ENCODE measurements at places on chromosomes 7 and 10.

- no peak for DNase-seq
Measured at GRCh38 chr10:3036155-3037021, 31.0 kb upstream of the PFKP start.

GRCh38 chr10:121532292-121532864 is 65.9 kb downstream of the FGFR2 start:
- no peak for DNase-seq

DNA sequence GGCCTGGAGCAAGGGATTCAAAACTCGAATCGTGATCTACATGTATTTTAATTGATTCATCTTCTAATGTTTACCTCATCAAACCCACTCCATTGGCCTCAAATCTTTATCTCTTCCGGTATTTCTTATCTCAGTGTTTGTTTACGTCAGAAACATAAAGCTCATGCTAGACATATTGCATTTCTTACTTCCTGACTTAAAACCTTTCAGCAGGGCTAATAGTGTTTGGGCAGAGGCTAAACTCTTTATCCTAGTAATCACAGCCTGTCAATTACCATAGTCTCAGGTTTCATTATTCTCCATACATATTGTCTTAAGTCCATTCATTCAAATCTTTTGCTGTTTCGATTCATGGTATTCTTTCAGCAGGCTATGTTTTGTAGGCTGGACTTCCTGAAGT is 81.3 kb upstream of the AGR3 start:
- DNase-seq, result no peak

- peak; percentile 70 for DNase-seq
Measured at GRCh38 chr10:122494833-122495232, 33.5 kb downstream of the HTRA1 start.

- DNase-seq, result no peak
Measured at GRCh38 chr7:17611611-17612010, 313.2 kb downstream of the AHR start.

DNA sequence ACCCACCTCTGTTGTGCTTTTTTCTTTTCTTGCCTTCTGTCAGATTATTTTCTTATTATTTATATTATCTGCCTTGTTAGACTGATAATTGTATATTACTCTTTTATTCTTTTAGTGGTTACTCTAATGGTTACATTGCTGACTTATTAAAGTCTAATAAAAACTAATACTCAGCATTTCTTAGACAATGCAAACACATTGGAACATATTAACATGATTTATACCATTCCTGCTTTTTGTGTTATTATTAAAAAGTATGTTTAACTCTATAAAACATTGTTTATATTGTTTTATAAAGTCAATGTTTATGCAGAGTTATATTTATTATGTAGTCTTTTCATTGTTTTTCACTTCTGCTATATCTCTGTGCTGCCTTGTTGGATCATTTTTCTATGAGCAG is 68.0 kb upstream of the CACNA2D1 start:
- no peak for DNase-seq

DNA sequence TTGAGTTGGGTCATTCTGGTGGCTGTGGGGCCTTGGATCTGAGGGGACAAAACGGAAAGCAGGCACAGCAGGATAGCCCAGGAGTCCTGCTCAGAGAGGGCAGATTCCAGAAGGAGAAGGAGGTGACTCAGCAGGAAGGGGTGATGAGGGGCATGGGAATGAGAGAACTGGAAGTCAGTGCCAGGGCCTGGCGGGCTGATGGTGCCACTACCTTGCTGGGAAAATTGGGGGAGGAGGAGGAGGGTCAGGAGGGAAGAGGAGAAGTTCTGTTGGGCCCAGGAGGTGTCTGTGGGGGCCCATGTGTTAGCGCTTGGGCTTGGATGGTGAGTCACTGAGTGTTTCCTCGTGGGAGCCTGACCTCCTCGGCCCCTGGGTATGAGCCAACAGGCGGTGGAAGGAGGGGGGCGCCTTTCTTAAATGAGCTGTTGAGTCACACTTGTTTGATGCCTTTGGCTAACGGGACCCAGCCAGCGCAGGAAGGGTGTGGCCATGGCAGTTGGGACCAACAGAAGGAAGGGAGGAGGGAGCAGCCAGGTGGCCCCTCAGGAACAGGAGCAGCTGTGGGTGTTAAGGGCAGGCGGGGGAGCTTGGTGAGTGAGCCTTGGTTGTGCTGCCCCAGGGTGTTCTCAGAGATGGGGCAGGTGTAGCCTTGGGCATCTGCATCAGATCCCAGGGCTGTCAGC is 130.0 kb upstream of the BTBD16 start:
- DNase-seq, result peak; percentile 92

DNA sequence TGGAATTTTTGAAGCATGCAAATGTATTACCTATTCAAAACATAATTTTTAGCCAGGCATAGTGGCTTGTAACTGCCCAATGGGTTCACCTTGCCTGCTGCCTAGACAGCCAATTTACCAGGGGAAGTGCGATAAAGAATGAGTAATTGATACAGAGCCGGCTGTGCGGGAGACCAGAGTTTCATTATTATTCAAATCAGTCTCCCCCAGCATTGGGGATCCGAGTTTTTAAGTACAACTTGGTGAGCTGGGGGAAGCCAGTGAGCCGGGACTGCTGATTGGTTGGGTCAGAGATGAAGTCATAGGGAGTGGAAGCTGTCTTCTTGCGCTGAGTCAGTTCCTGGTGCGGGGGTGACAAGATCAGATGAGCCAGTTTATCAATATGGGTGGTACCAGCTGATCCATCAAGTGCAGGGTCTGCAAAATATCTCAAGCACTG is 29.1 kb upstream of the NRBF2 start:
- no peak for DNase-seq

DNA sequence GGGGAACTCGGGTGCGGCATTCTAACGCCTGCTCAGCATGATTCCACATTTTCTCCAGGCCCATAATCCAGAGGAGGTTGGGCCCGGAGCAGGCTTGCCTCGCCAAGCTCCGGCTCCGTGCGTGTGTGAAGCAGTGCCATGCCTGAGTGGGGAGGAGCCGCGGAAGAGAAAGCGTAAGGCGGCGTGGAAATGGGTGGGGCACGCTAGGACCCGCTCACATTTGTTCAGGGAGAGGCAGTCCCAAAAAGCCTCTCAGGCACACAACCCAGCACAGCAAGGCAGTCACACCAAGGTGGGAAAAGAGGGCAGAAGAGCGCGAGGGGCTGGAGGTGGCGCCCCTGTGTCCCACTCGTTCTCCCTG is 695 bp upstream of the VDAC2 start:
- DNase-seq, result peak; percentile 43

GRCh38 chr10:76624470-76624869 is 1013.1 kb downstream of the KCNMA1 start:
- DNase-seq, result no peak

DNA sequence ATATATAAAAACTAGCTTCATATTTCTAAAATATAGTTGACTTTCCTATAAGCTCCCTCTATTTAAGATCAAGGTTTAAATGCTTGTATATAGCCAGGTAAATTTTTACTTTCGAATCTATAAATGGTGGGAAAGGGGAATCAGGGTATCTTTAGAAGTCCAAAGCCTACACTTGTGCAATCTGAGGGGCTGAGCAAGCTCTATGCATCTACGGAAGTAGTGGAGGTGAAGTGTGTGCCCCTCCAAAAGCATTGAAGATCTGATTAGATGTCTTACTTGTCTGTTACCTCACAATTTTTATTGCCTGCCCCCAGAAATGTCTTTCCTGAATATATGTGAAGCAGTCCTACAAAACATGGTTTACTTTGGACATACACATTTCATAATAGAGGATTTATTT is 1.6 kb downstream of the AKAP9 start:
- DNase-seq, result no peak

DNA sequence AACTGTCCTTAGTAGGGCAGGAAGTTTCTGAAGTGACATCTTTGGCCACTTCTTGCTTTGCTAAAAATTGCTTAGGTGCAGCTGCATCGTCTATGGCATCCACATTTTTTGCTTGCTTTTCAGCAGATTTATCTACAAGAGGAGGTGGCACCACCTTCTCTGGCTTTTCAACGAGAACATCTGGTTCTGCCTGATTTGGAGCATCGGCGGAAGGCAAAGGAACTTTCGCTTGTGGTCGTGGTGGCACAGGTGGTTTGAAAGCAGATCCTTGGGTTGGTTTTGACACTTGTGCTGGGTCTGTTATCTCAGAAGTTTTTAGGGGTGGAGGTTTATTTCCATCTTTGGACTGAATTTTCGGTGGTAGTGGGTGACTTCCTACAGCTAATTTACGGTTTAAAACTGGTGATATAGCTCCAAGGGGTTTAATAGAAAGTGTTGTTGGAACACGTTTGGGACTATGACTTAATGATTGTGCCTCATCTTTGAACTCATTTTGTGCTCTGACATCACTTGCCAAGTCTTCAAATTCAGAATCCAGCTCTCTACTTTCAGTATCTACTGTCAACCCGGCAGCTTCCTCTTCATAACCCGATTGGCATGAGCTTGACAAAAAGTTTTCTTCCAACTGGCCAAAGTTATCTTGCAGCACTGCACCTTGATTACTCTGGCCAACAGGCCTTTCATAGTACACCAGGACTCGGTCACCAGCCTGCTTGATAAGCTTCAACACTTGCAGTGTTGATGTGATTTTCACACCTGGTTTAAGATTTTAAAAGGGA is 44.0 kb downstream of the SLC18A2 start:
- DNase-seq, result no peak

DNA sequence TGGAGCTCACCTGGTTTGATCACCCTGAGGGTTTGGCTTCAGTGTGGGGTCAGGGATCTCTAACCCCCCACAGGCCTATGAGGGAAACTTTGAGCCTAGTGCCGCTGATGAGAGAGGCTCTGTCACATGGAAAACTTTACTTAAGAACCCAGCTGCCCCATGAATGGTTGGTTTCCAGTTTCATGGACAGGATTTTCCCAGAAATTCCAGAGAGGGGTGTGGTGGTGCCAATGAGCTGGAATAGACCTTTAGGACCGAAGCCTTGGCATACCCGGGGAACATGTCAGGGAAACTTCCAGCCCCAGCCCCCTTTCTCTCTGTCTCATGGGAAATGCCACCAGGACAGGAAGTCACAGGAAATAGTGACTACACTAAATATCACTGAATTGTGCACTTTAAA is 36.9 kb downstream of the AKR1B1 start:
- DNase-seq, result no peak

DNA sequence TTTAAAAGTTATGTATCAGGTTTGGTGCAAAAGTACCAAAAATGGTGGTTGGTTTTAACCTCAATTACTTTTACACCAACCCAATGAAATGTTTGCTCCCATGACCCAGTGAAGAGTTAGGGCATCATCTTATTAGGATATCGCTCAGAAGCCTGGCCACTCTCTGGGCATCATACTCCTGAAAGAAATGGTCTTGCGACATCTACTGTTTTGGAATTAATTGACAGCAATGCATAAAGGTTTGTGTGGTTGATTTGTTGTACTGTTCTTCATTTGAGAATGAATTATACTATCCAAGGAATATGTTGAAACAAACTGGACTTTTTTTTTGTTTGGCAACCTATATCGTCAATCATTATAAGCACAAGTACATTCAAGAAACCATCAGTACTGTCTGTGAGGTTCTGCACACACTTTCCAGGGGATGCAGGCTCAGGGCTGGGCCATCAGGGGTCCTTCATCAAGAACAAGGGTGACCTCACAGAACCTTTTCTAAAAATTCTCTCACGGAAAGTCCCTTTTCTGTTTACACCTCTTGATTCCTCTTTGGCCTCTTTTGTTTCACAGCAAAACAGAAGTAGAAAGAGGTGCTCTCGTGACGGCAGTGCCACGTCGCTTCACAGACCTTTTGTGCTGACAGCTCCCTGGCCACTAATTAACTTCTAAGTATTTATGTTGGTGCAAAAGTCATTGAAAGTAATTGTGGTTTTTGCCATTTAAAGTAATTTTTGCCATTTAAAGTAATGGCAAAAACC is 117.2 kb upstream of the KLF6 start:
- no peak for DNase-seq

DNA sequence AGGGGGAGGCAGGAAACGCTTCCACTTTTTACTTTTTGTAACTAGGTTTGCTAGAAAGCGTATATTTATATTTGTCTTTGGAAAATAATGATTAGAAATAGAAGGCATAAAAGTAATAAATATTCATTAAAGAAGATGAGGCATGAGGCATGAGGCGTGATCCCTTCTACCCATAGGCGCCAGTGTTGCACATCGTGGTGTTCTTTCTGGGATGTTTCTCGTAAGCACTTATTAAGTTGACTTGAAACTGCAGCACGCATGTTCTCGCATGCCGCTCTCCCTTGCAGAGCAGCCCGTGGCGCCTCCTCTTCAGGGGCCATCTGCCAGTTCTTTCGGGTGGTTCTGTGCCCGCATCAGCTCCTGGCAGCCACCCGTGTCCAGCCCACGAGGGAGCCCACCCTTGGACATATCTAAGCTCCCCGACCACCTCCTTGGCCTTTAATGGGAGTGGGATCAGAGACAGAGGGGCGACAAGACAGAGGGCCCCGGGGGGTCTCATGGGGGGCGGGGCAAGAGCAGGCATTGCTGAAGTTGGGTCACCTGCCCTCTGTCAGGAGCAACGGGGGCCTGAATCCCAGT is 28.5 kb upstream of the CSGALNACT2 start:
- DNase-seq, result no peak

DNA sequence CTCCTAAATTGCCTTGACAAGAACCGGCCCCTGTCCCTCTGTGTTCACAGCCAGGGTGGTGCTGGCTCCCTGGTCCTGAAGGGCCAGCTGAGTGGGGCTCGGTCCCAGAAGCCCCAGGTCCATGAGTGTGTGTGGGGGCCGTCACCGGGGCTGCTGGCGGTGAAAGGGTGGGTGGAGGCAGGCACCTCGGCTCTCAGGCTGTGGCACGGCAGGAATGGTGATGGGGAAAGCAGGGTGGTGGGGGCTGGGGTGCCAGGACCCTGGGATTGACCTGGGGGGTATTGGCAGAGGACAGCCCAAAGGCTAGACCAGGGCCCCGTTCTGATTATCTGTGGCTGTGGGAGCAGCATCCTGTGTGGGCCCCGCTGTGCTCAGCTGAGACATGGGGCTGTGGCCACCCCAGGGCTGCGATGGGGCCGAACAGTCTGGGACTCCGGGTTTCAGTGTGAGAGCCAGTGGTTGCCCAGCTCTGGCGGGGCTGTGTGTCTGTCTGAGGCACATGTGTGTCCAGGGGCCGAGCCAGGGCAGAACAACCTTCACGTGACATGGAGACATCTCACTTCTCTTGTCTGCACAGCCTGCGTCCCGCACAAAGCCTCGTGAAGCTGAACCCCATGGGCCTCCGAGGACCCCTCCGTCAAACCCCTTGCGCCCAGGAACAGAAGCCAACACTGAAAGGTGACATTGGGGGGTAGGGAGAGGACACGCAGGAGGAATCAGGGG is 144.2 kb downstream of the ELFN1 start:
- no peak for DNase-seq

DNA sequence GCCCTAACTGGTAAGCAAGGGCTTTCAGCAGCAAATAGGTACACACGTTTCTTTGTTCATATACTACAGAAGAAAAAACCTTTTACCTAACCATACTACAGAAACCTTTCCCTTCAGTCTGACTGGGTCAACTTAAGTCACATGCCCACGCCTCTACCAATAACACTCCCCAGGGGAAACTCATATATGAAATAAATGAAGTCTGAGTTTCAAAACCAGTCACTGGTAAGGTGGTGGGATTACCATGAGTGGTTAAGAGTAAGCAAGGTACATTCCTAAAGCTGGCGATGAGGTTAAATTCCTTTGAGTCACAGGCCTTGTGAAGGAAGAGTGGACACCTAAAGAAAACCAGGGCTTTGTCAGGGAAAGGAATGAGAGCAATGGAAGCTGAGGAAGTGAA is 21.4 kb upstream of the KIF20B start:
- DNase-seq, result no peak

GRCh38 chr7:155483245-155483644 is 25.3 kb downstream of the EN2 start:
- DNase-seq, result no peak

- no peak for DNase-seq
Measured at GRCh38 chr10:123488436-123488835, 177.7 kb upstream of the GPR26 start.

Data from gastrocnemius medialis (tissue), 4 donors.